Nucleus accumbens (tissue), 56 donors: ENCODE measurements at places on chromosomes 3 and 15.

- no peak for DNase-seq
These were observed 124.0 kb downstream of the RAP2B start for GRCh38 chr3:153285982-153286381.

GRCh38 chr3:179969525-179969924 lies 67.2 kb downstream of the PEX5L start:
- DNase-seq = no peak

DNA sequence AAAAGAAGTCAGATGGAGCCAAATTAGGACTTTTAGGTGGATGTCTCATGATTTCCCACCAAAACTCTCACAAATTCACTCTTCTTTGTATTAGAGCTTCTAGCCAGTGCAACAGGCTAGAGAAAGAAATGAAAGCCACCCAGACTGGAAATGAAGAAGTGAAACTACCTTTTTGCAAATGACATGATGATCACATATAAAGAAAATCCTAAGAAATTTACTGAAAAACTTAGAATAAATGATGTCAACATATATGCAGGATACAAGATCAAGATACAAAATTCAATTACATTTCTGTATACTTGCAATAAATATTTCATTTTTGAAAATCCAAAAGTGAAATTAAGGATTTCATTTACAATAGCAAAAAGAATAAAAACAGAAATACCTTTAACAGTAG lies 110.8 kb downstream of the LRIG1 start:
- DNase-seq = no peak

GRCh38 chr3:178255315-178255714 lies 280.9 kb upstream of the KCNMB2 start:
- no peak for DNase-seq

DNA sequence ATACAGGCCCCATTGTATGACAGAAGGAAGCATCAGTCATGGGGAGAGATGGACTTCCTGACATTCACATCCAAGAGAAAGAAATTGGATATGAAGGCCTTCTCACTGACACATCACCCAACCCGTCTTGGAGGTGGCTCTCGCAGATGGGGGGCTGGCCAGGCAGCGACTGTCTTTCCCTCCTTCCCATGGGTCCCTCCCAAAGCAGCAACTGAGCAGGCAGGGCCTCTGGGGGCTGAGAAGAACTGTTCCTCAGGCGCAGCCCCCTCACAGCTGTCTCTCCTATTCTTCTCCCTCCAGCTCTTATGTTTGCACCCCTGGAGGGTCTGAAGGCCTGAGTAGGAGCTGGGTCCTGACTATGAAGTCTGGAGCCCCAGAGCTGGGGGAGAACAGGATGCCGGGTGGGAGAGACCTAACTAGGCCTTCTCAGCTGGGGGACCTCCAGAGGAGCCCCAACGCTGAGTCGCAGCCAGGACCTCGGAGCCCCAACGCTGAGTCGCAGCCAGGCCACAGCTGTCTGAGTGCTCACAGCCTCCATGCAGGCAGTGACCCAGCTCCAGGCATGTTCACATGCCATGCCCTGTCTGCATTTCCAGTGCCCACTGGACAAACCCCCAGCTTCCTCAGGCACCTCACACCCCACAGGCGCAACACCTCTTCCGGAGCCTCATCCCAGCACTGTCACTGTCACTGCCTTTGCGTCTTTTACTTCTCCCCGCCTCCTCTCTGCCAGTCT lies 29.6 kb downstream of the UMPS start:
- no peak for DNase-seq

- DNase-seq = no peak
These were observed 422.3 kb upstream of the ROBO1 start for GRCh38 chr3:80190051-80190450.

DNA sequence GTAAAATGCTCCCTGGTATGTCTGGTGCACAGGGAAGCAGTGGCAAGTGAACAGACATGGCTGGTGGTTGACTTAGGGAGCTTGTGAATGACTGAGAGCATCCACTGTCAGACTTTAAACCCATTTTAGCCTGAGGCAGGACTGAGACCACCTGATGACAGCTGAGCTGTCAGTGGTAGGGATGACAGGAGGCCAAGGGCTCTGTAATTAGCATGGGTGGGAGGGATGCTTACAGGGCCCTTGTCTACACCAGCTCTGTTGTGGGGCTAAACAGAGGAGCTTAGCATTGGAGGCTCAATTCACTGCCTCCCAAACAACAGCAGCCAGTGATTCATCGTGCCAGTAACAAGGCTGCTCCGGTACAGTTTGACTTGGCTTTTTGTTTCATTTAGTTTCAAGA lies 169.4 kb downstream of the CHST2 start:
- DNase-seq = no peak

GRCh38 chr3:32200490-32200889 lies 38.0 kb upstream of the CMTM8 start:
- no peak for DNase-seq

DNA sequence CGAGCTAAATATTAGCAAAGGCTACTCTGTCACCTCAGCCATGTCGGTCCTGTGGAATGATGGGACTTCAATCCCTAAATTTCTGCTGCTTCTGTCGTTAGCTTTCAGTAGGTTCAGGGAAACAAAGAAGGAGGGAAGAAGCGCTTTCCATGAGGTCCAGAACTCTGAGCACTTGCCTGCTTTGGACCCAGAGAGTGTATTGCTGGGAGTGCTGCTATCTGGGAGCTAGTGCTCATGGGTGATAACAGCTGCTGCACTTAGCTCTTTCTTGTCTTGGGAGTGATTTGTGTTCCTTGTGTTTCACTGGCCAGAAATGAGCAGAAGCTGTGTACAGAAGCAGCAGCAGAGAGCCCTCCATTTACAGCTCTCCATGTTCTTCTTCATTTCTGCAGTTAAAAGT lies 369.8 kb downstream of the DIPK2A start:
- no peak for DNase-seq

- no peak for DNase-seq
These were observed 18.0 kb upstream of the CHMP2B start for GRCh38 chr3:87209111-87209510.

GRCh38 chr15:55627730-55628368 lies 39.7 kb upstream of the PYGO1 start:
- DNase-seq = peak; percentile 11

DNA sequence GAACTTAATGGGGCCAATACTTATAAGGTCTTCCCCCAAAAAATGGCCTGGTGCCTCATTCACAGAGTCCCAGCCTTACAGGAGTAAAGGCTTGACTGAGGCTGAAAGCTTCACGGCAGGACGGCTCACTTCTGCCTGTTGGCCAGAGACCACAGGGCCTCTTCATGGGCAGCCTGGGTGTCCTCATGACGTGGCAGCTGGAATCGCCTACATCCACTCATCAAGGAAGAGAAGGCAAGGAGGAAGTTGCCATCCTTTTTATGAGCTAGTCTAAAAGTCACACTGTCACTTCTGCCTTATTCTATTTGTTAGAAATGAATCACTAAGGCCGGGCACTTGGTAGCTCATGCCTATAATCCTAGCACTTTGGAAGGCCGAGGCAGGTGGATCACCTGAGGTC lies 89.3 kb upstream of the DGKG start:
- no peak for DNase-seq

DNA sequence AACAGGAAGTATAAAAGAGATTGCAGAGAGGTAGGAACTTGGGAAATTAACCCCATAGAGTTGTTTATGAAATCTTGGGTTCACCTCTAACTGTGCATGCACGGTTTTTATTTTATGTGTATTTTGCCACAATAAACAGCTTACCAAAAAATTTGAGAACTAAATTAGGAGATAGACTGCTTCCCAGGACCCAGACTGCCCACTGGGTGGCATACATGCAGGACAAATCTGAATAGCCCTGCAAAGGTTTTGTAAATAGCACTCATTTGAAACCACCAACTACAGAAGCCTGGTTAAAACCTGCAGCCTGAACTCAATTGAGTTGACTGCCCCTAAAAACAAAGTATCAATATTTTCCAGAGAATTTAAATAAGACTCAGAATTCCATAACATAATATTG lies 96.4 kb upstream of the SLCO2A1 start:
- DNase-seq = no peak

- no peak for DNase-seq
These were observed 8.4 kb downstream of the PARP14 start for GRCh38 chr3:122688996-122689395.

GRCh38 chr3:157103860-157104259 lies 56.1 kb downstream of the CCNL1 start:
- DNase-seq = no peak

GRCh38 chr15:64019764-64020163 lies 26.5 kb downstream of the DAPK2 start:
- DNase-seq = no peak

DNA sequence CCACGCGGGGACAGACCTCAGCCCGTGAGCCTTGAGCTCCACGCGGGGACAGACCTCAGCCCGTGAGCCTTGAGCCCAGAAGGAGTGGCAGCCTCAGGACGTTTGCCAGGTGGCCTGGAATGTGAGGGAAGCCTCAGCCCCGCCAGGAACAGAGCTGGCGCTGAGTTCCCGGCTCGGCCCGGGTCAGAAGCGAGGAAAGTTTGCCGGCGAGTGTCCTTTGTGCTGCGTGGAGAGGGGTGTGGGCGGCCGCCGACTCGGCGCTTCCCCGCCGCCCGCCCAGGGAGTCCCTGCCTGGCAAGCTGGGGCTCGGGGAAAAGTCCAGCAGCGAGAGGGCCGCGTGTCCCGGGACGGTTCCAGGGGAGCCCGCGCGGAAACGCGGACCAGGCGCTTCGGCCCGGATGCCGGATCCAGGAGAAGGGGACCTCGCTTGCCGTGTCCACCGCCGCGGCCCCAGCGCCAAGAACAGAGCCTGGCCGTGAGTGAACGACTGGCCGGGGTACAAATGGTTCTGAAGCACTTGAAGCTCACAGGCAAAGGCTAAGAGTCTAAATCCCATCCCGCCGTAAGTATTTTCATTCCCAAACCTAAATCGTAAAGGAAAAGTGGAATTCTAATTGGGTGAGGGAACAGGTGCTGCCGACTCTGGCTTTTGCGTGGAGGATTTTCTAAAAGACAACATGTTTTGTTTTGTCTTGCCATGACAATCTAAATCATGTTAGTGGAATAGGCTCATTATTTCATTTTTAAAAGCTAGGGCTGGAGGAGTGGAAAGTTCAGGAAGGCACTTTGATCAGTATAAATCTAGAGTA lies 1.7 kb downstream of the LRRN1 start:
- DNase-seq = peak; percentile 36

GRCh38 chr3:150357923-150358607 lies 50.0 kb upstream of the TSC22D2 start:
- no peak for DNase-seq

DNA sequence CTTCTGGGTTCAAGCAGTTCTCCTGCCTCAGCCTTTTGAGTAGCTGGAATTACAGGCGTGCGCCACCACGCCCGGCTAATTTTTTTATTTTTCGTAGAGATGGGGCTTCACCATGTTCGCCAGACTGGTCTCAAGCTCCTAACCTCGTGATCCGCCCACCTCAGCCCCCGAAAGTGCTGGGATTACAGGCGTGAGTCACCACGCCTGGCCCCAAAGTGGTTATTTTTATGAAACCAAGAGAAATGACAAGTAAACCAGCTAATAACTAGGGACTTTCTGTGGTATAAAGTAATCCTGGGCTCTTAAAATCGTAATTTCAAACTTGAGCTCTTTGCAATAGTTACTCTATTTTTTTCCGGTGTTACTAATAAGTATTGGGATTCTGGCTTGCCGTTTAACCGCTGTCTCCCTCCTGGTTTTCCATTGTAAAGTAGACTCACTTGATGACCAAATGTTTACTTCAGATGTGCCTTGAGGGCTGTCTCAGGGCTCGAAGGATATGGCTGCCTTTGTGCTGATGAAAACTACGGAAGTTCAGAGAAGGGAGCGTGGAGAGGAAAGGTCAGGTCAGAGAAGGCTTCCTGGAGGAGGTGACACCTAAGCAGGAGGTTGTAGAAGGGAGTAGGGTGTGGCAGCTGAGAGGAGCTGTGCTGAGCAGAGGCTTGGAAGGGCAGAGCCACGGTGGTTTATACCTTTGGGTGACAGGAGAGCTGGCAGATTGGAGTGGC lies 4.2 kb downstream of the ZSCAN2 start:
- DNase-seq = peak; percentile 35

GRCh38 chr3:71016178-71016845 lies 567.2 kb downstream of the FOXP1 start:
- no peak for DNase-seq

DNA sequence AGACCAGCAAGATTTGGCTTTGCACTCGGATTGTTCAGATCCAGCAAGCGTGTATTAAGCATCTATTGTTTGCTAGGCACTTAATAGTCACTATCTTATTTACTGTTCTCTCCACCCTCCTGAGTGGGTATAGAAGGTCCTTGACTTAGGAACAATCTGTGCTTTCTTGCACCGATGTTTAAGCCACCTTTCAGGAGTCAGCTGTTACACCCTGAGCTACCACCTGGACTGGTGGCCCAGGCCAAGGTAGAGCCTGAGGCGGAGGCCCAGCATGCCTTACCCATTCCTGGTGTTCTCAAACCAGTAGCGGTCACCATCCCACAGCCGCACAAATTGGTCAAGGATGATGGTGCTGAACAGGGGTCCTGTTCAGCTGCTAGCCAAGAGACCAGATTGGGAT lies 10.0 kb downstream of the DUOX1 start:
- no peak for DNase-seq

DNA sequence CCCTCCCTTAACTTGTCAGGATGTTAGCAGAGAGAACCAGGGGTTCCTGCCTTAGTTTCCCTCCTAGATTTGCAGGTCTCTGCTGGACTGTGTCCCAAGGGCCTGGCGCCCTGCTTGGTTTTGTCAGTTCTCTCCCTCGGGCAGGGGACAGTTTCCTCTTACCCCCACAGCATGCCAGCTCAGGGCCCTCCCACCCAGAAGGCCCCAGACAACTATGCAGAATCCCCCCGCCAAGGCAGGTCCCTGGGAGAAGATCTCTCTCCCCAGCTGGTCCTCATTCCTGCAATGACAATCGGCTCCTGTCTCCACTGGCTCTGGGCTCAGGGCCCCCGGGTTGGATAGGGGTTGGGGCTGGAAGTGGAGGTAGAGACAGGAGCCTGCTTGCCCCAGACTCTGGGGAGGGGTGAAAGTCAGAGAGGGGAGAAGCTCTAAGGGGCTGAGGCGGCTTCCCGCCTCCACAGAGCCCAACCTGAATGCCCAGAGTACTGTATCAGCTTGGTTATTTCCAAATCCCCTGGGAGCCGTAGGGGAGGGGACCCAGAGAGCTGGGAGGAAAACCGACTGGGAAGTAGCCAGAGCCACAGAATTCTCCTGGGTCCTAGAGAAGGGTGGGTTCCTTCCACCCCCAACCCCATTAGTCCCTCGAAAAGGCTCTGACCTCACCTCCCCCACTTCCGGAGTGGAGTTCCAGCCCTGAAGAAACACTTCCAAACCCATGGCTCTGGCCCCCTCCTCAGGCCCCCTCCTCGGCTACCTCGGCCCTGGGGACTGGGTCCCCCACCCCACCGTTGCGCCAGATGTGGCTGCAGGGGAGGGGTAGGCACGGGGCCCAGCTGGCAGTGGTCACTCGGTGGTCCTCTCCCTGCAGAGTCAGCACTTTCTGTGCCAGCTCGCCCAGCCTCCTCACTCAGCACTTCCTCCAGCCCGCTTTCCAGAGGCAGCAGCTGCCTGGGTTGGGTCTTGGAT lies 3.8 kb upstream of the LOXL1 start:
- no peak for DNase-seq

GRCh38 chr3:133598405-133598804 lies 24.9 kb downstream of the CDV3 start:
- DNase-seq = no peak

GRCh38 chr3:156582532-156583183 lies 27.7 kb upstream of the SSR3 start:
- DNase-seq = no peak

- DNase-seq = no peak
These were observed 147.0 kb upstream of the LRRFIP2 start for GRCh38 chr3:37321377-37321781.

- no peak for DNase-seq
These were observed 945 bp downstream of the MST1R start for GRCh38 chr3:49902511-49903345.
